Left colon (tissue), 2 donors: ENCODE measurements at places on chromosomes 16 and 17.

DNA sequence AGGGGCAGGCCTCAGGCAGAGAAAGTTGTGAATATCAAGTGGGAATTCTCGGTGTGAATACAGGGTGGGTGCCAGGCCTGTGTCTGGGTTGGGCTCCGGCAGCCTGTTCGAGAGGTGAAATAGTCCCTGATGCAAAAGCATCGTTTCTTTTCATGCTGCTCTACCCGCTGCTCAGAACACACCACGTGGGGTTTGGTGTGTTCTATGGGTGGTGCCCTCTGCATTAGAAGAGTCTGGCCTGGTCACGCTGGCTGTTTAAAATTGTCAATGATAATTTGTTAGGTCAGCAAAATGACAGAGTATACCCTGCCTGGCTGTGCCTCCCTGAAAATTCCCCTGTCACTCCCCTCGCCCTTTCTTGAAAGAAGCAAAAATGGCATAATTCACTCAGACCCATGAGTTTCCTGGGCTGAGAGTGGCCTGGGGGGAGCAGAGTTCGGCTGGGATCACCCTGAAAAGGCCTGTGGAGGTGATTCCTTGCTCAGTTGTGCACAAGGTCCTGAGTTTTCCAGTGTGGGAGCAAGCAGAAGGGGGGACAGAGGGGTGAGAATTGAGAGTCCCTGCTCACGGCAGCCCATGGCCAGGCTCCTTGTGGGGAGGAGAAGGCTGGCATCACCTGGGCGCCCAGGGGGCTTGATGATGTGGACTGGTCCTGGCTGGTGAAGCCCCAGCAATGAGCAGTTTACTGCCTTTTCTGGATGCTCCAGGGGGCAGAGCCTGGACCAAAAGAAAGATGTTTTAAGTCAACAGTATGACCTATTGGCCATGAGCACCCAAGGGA lies 3.2 kb downstream of the CACNG5 start:
- no peak for DNase-seq

DNA sequence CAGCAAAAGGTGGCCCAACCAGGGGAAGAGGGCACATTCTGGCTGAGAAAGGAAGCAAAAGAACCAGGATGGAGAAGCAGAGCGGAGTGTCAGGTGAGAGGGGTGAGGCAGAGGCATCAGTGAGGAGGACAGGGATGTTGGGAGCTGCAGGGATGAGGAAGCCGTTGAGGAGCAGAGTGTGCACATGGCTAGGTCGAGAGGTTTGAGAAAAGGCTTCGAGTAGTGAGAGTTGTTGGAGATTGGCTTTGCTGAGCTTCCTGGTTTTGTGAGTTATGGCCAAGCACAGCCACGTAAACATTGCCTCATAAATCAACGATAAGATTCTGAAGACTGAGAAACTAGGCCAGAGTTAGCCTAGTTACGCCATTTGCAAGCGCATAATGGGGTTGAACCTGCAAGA lies 26.9 kb downstream of the DNAH2 start:
- no peak for DNase-seq

- no peak for DNase-seq
Measured at GRCh38 chr16:14576069-14576468, 54.0 kb downstream of the PARN start.

GRCh38 chr17:67260170-67260987 lies 15.4 kb upstream of the HELZ start:
- DNase-seq: no peak

- DNase-seq: no peak
Measured at GRCh38 chr17:7312432-7313087, 2.6 kb downstream of the GPS2 start.

GRCh38 chr16:72481419-72481818 lies 309.5 kb upstream of the PMFBP1 start:
- no peak for DNase-seq

DNA sequence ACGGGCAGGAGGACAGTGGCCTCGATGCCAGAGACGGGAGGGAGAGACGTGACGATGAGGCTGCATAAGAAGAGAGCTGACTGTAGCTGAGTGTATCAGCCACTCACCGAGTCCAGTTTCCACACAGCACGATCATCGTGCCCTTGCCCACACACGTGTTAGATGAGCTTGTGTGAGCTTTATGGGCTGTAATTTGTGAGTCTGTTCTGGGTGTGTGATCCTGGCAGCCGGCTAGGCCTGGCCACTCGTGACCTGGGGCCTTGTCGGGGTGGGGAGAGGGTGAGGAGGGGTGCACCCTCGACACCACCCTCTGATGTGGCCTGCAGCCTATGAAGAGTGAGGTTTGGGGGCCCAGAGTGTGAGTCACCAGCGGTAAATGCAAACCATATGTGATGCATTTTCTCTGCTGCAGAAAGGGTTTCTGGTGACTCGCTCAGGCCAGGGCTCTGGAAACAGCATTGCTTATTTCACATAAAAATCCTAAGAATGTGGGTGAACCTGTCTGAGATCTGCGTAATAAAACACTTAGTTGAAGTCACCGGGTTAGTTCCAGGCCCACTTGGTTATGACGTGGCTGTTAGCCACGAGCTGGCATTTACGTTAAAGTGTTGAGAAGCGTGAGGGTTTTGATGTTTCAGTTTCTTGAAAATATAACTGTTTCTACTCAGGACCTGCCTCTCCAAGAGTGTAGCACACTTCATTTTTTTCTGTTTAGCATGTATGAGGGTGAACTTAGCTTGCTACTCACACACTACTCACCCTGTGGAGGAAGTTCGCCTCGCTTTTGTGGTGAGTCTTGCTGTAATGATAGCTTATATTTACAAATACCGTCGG lies 4.2 kb downstream of the METRNL start:
- DNase-seq: no peak

- no peak for DNase-seq
Measured at GRCh38 chr17:56880133-56880532, 33.7 kb downstream of the TRIM25 start.

- no peak for DNase-seq
Measured at GRCh38 chr16:524274-525040, 3.1 kb upstream of the CAPN15 start.

DNA sequence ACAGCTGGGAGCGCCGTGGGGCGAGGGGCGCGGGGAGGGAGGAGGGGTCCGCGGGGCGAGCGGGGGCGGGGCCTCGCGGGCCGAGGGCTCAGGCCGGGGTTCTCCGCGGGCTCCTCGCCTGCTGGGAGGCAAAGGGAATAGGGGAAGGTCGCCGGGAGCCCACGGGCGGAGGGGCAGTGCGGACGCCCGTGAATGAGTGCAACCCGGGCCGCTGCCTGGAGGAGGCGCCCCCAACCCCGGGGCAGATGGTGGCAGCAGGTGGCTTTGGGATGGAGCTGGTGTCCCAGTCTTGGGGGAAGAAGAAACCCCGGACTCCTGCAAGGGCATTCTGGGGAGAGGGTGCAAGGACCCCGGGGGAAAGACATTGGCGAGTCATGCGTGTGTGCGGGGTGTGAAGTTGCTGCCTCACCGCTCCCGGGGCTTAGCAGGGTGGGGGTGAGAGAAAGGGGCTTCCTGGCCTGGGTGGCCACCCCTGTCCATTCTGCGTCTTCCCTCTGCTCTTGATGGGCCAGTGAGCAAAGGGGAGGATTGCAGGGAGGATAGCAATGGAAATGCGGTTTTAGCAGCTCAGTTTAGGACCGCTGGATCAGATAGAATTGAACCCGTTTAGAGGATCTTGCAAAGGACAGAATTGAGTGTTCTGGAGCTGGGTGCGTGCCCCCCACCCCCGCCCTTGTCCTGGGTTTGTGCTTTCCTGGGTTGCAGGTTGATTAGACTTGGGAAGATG lies 526 bp downstream of the KIAA0513 start:
- peak; percentile 56 for DNase-seq

DNA sequence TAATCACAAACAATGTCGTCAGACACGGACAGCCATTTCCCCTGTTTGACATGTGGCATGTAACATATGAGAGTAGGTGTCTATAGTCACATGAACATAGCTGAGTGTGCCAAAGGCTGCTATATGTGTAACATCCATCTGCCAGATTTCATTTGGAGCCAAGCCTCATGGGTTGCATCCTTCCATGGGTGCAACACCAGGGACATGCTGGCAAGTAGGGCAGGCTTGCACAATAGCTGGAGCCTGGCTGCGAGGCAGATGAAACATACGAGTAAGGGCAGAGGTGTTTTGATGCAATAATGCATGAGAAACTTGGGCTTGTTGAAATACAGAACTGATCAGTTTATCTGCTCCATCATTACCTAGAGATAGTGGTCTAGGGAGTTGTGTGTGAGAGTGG lies 9.0 kb upstream of the ZNF689 start:
- DNase-seq: no peak

DNA sequence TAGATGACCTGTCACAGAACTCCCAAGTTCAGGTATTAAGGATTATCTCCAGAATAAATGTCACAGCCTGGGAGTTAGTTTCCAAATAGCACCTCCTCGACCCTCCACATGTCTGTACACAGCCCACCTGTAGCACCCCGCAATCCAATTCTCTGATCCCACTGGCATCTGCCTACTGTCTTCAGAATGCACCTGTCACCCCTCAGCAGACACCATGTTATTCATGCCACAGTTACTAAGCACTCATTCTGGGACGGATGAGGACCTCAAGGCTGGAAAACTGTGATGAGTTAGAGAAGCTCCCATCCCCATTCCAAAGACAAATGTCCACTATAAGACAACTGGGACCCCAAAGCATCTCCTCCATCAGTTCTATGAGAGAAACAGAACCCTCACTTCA lies 7.8 kb downstream of the EMP2 start:
- no peak for DNase-seq

DNA sequence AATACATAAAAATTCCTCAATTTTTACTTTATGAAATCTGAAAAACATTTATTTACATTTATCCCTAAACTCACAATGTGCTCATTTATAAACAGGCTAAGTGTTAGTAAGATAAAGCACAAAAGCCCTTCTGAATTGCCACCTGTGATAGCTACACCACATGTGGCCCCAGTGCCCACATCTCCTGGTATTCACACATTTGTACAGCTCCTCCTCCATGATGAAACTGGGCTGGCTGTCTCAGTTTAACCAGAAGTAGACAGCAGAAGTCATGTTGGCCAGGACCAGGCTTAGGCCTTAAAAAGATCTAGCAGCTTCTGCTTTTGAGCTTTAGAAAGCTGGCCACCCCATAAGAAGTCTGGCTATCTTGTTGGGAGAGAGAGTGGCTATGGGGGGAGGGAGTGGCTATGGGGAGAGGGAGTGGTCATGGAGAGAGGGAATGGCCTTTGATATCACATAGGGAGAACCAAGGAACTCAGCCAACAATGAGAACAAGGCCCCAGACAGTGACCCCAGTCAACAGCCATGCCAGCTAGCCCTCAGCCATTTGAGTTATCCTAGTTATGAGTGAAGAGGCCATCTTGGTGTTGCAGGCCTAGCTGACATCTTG lies 47.4 kb downstream of the CEP95 start:
- no peak for DNase-seq

- no peak for DNase-seq
Measured at GRCh38 chr17:76805319-76805718, 62.9 kb upstream of the MGAT5B start.

DNA sequence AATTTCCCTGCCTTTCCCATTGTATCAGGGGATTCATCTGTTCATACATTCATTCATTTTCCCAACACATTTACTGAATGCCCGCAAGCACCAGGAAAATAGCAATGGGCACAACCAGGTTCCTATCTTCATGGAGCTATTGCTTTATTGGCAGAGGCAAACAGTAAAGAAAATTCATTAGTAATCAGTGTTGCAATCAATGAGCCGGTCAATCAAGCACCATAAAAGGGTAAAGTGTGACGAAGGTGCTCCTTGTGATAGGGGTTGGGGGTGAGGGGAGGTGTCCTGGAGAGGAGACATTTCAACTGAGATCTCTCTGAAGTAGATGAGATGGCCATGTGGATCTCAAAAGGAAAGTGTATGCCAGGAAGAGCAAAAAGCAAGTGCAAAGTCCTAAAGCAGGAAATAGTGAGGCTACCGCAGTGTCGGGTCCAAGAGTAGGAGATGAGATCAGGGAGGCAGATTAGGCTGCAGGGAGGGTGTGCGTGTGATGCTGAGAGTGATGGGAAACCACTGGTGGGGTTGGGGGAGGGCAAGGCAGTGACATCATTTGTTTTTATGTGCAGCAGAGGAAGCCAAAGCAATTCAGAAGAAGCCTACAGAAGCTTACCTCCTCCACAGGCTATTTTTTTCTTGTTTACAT lies 28.4 kb downstream of the CDH13 start:
- DNase-seq: no peak

GRCh38 chr16:58086381-58087208 lies 42.6 kb downstream of the CFAP20 start:
- DNase-seq: no peak

DNA sequence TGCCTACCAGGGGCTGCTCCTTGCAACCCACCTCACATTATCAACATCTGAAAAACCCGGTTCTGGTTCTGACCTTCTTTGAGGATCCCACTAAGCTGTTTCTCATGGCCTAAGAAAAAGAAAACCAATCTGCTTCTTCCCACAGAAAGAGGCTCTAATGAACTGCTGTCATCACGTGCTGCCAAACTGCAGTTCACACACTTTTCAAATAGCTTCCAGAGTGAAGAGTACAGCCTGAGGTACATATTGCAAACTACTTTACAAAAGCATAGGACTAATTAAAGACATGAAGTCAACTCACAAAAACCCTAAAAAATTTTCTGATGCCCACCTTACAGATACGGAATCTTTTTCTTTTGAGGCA lies 36.7 kb downstream of the SMG6 start:
- DNase-seq: no peak

GRCh38 chr17:61366076-61366714 lies 33.4 kb upstream of the TBX2 start:
- DNase-seq: no peak

- DNase-seq: no peak
Measured at GRCh38 chr17:300881-301280, 51.7 kb downstream of the RPH3AL start.

GRCh38 chr17:40945414-40945813 lies 8.0 kb upstream of the KRT23 start:
- DNase-seq: no peak

DNA sequence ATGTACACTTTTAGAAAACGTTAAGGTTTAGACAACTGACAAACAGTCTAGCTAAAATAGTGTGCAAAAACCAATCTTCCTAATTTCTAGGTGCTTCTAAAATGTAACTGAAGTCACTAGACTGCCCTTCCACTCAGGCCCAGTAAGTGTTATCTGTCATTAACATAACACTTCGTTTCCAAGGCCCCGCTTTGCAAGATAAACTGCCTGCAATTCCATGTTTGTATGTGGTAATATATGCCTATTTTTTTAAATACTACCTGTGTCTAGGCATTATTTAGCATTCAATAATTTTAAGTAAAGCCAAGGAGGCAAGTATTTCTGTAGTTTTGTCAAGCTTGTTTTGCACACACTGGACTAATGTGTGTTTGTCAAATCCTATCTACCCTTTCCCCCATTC lies 3.2 kb downstream of the USP32 start:
- DNase-seq: no peak

GRCh38 chr16:52494621-52495020 lies 52.3 kb downstream of the TOX3 start:
- DNase-seq: no peak

GRCh38 chr17:28494445-28495188 lies 11.5 kb upstream of the FOXN1 start:
- peak; percentile 82 for DNase-seq

- no peak for DNase-seq
Measured at GRCh38 chr17:16435925-16436886, 20.8 kb downstream of the TRPV2 start.
